ENCODE measurements at places on chromosomes 6 and 20.

- DNase-seq = no peak
These were observed 81.1 kb downstream of the TTLL2 start for GRCh38 chr6:167405778-167406532.

DNA sequence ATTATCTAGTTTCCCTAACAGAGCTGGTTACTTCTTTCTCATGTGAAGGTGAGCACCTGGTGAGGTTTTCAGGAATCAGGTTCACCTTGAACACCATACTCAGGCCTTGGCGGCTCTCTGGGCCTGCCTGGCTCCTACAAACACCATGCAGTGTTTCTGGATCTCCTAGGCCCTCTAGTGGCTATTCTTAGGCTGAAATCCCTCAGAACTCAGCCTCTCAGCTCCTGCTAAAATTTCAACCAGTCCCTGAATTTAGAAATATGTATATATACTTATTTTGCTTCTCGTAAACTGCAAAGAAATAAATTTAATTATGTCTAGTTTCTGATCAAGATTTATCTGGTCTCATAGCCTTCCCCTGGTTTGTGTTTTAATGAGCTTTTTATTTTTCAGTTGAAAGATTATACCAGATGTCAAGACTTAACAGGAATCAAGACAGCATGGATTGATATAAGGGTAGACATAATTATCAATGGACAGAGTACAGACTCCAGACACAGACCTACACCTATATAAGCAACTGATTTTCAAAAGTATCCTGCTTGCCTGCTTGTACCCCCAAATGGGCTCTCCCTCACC, 55.9 kb downstream of the ANKEF1 start:
- peak; percentile 41 for DNase-seq

GRCh38 chr6:129251669-129252376, 368.9 kb downstream of the LAMA2 start:
- DNase-seq = peak; percentile 59

GRCh38 chr6:154206141-154206540, 150.5 kb downstream of the IPCEF1 start:
- no peak for DNase-seq

DNA sequence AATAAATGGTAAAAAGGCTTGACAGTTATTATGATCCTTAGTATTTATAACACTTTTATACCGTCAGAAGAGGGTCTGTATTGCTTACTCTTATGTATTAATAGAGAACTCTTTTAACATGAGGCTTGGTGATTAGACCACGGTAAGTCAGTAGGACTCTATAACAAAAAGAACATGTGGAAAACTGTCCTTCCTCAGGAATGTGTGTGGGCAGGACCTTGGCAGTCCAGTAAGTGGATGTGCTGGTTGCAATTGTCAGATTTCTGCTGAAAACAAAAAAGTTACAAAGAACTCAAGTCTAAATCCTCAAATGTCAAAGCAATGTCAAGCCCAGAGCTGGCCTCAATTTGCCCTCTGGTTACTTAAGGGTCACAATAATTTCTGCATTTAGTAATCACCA, 81.1 kb downstream of the PLCG1 start:
- DNase-seq = no peak

- no peak for DNase-seq
These were observed 62.9 kb downstream of the EFHC1 start for GRCh38 chr6:52482903-52483670.

DNA sequence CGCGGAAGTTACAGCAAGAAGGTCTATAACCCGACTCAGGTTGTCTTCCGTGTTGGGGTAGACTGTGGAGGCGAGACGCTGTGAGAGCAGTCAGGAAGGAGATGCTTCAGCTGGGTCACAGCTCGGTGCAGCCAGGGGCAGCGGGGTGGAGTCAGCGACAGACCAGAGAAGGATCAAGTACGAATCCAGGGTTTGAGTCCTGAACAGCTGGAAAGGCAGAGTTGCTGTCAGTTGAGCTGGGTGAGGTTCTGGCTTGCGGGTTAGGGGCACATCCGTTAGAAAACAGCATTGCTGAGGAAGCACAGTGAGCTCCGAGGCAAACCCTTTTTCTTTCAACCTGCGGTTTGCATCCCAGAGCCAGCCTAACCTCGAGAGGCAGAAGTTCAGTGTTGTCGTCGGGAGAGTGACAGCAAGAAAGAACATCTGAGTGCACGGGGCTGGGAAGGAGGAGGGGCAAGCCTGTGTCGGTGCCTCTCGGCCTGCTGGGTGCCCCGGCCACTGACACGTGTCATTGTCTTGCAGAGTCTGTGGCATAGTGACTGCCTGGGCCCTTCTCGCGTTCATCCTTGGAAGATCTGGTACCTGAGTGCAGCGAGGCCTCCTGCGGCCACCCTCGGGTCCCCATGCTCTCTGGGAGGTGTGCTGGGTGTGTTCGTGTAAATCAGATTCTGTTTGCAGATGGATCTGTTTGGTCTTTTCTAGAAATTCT, 20.0 kb downstream of the PNLDC1 start:
- peak; percentile 42 for DNase-seq

DNA sequence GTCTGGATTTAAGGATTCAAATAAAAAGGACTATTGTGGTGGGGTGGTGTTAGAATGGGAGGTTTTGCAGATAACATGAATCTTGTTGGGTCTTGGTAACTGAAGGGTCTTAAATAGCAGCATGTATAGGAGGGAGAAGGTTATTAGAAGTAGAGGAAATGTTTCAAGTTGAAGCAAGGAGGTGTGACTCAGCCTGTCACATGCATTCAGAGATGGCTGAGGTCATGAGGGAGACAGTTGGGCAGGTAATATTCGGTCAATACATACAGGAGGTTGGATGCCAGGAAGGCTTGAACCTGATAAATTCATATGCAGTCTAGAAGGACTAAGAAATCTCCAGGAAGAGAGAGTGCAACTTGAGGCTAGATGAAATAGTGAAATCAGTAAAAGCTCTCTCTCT, 6.1 kb downstream of the KLHL31 start:
- no peak for DNase-seq

GRCh38 chr20:23647346-23647745, 9.6 kb upstream of the CST3 start:
- no peak for DNase-seq

DNA sequence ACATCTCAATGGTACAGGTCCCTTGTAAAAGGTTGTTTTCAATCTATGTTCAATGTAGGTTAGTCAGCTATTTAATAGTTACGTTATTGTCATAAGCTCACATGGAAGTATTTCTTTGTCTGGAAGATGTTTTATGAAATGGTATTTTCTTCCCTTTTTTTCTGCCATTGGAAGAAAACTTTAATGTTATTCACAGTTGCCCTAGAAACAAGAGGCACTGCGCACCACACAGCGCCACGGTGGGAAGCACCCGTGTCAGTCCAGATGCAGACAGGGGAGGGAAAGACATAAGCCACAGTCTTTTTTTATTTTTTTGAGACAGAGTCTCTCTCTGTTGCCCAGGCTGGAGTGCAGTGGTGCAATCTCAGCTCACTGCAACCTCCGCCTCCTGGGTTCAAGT, 82.1 kb downstream of the GCNT2 start:
- DNase-seq = no peak

DNA sequence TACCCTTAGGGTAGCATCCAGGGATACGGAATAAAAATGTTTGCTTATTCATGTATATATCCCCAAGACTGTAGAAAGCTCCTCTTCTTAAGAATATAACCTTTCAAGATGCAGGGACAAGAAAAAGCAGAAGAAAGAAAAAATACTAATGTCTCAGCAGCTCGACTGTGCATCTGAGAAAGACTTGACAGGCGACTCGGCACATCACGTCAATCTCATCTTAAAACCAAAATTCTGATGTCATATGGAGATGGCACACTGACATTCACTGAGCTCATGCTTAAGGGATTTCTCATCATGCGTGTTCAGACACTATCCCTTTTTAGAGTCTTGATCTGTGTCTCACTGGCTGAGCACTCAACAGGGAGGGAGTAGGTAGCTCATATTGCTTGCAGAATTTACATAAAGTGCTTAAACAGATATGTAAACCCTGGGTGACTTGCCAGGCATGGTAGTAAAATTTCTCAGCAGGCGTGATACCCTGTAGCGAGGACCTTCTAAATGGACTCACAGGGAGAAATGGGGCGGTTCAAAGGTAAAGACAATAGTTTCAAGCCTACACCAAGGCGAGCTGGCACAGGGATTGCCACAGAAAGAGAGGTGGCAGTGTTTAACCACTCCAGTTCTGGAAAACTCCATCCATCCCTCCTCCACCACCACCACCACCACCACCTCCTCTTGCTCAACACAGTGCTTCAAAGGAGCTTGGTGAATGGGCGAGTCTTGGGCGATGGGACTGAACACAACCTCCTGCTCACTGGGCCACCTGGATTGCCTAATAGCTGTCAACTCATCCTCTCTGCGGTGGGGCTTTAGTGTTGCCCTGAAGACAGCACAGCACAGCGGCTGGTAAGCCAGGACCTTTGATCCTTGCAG, 330.5 kb downstream of the TFAP2A start:
- no peak for DNase-seq

DNA sequence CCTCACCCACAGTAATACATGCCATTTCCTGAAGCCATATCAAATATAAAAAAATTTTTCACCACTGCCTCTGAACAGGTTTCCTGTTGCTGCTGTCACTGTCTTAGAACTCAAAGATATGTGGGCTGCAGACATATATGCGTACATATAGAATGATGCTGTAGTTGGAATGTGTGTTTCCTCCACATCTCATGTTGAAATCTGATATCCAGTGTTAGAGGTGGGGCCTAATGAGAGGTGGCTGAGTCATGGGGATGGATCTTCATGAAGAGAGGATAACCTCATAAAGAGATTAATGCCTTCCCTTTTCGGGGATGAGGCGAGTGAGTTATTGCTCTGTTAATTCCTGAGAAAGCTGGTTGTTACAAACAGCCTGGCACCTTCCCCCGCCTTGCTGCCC, 7.7 kb upstream of the SCP2D1 start:
- DNase-seq = no peak

GRCh38 chr6:2485116-2485515, 239.7 kb upstream of the GMDS start:
- no peak for DNase-seq

- DNase-seq = no peak
These were observed 136.5 kb upstream of the PRND start for GRCh38 chr20:4585104-4585753.

DNA sequence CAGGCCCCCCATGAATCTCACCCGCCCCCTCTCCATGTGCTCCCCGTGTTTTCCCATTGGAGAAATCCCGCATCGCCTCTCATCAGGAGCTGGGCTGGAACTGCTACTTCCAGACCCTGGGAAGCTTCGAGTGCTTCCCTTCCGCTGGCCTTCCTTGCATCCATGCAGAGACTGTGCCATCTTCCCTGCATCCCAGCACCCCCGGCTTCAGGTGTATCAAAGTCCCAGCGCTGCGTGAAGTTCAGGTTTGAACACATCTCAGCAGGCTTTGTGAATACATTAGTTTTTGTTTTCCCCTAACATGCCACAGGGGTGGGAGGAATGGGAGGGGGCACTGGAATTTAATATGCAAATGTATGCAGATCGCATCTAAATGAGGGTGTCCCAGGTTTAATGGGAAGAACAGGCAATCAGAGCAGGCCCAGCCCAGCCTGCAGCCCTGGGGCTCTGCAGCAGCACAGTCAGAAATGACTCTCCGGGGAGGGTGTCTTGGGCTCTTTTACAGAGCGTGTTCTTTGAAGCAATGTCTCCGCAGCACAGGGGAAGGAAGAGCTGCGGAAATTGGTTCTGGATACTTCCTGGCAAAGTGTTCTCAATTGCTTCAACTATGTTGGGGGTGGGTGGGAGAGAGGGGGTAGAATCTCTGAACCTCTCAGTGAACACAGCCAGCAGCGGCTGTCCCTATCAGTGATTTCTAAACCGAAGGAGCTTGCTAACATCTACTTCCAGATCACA, 8.3 kb upstream of the MMP9 start:
- no peak for DNase-seq

DNA sequence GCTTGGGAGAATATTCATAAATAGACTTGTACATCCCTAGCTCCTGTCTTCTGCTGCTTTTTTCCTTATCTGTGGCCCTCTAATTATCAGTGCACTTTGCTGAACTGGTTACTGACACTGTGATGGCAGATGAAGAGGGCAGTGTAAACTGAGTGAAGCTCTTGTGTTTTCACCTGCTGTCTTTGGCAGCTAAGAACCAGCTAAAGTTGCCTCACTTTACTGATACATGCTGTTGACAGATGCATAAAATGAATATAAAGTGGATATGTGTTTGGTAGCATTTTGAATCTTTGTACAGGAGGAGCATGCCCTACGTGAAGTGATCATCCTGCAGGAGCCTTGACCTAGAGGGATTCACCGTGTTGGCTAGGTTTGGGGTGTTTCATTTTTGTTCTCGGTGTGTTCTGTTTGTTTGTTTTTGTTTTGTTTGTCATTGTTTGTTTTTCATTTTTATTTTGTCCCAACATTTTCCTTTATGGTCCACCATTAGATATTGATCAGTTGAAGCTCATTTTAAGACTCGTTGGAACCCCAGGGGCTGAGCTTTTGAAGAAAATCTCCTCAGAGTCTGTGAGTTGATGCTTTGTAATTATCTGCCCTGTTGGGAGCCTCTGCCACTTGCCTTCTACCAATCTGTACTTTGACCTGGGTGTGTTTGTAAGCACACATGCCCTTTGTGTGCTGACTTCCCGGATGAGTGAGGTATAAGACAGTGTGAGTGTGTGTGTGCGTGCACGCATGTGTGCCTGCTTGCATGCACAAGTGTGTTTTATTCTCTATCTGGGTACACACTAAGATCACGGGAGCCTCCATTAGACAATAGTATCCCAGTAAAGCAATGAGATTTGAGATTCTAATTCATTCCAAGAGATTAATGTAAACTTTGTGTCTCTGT, 34.6 kb upstream of the MAPK13 start:
- no peak for DNase-seq

GRCh38 chr6:135128268-135128914, 52.7 kb upstream of the MYB start:
- peak; percentile 62 for DNase-seq

- no peak for DNase-seq
These were observed 97.8 kb upstream of the PMEPA1 start for GRCh38 chr20:57807401-57808263.

- DNase-seq = no peak
These were observed 48.2 kb upstream of the BEND6 start for GRCh38 chr6:56906752-56907151.

GRCh38 chr6:8278562-8278961, 156.8 kb downstream of the SLC35B3 start:
- no peak for DNase-seq

DNA sequence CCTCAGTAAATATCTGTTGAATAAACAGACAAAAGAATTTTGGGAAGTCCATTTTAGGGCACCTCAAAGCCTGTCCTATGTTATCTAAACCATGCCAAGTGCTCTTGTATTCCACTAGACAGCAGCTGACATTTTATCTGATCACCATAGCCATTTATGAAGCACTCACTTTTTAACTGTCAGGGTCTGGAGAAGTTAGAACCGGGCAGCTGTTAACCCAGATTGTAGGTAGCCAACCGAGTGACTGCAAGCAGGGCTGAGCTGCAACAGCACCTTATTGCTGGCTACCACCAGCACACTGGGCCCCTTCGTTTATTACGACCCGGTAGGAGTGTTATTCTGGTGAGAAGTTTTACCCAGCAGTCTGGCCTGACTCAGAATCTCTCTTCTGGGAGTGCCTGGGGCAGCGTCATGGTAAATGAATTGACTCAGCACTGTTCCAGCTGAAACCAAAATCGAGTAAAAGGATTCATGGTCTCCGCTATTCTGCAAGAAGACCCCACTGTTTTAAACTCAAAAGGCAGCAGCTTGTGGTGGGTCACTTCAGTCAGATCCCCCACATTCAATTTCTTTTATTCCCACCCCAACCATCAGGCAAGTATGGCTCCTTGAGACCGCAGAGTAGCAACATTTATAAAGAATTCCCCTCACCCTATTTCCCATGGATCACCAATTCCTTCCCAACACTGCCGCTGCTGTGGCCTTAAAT, 1.7 kb downstream of the UBE2V1 start:
- no peak for DNase-seq

GRCh38 chr6:111862314-111862713, 10.9 kb downstream of the FYN start:
- DNase-seq = no peak
